ENCODE measurements at places on chromosomes 2 and 18.

DNA sequence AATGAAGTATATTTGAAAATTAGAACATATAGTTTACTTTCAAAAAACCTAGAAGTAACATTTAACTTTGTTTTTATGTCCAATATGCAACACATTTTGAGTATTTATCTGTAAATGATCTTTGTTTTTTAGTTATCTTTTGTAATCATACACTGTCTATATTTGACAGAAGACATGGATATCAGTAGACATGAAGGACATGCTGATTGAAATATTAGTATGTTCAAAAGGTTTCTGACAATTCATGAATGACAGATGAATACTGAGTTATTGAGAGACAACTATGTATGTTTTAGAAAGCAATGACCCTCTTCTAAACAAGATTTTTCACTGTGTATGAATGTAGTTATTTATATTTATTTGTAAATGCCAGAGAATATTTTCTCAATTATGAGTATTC lies 215.6 kb upstream of the TMEFF2 start:
- no peak for DNase-seq

DNA sequence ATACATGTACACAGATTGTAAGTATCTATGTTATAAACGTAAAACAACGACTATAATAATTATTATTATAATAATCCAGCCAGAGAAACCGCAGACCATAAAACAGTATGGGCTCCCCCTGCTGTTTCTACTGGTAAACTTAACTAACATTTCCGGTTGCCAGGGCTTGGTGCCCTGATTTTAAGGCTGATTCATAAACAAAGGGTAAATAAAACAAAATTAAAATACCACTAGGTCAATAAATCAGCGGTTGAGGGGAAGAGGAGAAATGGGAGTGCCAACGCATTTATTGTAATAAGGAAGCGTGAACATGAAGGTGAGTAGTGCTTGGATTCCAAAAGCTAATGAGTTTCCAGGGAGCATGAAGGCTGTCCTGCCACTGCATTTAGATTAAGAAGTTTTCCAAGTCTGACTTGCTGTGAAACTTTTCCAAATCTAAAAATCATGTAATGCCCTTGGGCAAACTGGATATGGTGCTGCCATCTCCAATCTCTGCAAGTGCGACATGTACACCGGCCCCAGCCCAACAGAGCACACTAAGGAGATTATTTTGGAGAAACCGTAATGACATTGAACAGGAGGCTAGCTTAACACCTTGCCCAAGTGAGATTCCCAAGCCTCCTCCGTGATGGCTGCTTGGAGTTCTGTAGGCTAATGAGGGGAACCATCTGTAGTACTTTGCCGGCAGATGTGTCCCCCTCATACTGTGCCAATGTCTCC lies 50.7 kb upstream of the HNRNPA3 start:
- peak; percentile 53 for DNase-seq

DNA sequence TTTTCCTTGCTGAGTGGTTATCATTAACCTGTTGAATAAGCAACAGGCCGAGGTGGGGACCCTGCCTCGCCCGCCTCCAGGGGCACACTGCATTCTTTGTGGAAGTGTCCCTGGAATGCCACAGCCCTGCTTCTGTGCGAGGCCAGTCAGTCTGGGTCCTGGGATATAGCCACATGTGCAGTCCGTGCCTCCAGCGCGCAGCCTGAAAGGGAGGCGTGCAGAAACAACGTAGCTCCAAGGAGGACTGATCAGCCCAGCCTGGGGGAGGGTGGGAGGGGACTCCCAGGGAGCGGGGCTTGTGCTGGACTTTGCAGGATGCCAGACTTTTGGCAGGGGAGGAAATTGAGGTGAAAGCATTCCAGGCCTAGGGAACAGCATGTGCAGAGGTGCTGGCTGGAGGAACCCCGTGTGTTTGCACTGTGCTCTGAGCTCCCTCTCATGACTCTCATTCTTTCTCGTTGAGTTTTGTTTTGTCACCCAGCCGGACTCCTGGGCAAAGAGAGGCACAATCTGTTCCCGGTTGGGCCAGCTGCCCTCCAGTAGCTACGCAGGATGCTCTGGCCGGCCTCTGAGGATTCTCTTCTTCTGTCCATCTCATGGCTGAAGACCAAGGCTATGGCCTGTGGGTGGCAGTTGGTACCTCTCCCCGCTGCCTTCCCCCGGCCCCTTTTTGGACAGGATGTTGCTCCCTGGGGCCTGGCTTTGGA lies 39.7 kb downstream of the HPCAL1 start:
- DNase-seq, result no peak

DNA sequence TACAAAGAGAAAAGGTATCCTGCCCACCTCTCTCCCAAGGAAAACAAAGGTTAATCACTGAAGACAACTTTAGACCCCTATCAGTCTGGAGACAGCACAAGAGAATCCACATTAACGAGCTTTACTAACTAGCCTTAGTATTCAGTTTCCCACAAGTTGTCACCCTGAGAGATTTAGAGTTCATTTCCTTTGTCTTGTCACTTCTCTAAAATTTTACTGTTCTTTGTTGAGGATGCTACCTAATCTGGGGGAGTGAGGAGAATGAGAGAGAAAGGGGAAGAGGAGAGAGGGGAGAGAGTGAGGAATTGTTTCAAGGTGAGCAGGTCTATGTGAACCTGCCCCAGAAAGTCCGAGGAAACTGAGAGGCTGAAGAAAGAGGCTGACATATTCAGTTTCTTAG lies 28.4 kb downstream of the C2orf76 start:
- DNase-seq, result no peak

DNA sequence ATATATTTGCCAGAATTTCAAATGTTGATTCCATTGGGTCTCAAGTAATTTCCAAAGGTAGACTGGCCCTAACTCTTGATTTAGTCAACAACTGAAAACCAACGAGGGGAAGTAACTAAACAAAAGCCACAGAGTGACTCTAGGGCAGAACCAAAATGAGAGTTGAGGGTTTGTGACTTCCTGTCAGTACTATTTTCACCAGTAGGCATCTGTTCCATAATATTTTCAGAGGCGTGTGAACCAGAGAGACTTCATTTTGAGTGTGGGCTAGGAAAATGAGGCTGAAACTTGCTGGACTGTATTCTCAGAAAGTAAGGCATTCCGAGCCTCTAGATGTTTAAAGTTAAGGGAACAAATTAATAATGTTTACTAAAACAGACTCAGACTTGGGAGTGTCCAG lies 70.6 kb downstream of the GDF7 start:
- no peak for DNase-seq

DNA sequence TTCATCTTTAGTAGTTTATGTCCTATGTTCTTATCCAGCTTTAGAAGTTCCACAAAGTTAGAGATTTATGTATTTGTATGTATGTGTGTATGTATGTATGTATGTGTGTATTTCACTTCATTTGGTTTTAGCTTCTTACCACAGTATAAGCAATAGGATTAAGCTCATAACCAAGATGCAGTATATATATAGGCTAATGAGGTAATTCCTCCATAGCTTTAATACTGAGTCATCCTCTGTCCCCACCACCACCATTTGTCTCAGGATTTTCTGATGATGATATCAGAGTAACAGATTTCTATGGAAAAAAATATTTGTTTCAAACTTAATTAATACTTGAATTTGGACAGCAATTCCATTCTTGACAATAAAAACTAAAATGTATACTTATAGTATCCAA lies 159.2 kb downstream of the SOX11 start:
- no peak for DNase-seq

GRCh38 chr2:20447437-20448245 lies 767 bp downstream of the RHOB start:
- DNase-seq, result peak; percentile 66
